Activated CD8-positive, alpha-beta T cell treated with anti-CD3 and anti-CD28 coated beads, Interleukin-2, amount 10 ng/mL, durations not matched to agents 7 days and 5 days (primary cell): ENCODE measurements at places on chromosomes 5 and 9. TPM values are rescaled to one million over a fixed set of nuclear protein-coding genes. Genes with fewer than 3 reads are reported as not detected.

GRCh38 chr9:107635101-107635802 lies 145.7 kb upstream of the KLF4 start:
- H3K27me3 ChIP-seq = peaks cover 32% of the 10 kb centered on the region
- no peaks in the 10 kb centered on the region for H3K36me3 ChIP-seq
- H3K4me3 ChIP-seq = no peak overlapping the region
- DNase-seq = no peak
- peaks cover 4% of the 10 kb centered on the region for H3K4me1 ChIP-seq
- H3K27ac ChIP-seq = no peak overlapping the region

FBP2 gene
- total RNA-seq = not detected

CDKN2A gene
- 39.7 TPM for total RNA-seq

- H3K27me3 ChIP-seq = no peaks in the 10 kb centered on the region
- DNase-seq = no peak
- H3K4me3 ChIP-seq = no peak overlapping the region
- no peaks in the 10 kb centered on the region for H3K36me3 ChIP-seq
These were observed 516.1 kb upstream of the CDH10 start for GRCh38 chr5:25160891-25161290.

DNA sequence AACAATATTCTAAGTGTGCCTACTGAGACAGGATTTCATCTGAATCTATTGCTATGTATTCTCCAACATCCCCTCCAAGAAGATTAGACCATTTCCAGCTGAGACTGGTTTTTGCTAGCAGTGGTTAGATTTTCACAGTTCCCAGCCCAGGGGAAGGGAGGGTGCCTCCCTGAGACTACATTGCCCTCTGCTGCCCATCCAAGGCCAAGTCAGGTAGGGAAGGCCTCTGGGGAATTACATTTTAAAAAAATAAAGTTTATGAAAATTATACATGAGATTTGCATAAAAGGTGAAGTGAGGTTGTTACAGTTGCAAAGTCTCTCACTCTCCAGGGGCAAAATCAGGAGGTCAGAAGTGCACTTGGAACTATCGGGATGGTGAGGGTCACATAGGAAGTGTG lies 28.0 kb upstream of the SYK start:
- DNase-seq = no peak
- no peak overlapping the region for H3K4me3 ChIP-seq
- peaks cover 6% of the 10 kb centered on the region for H3K27me3 ChIP-seq
- H3K4me1 ChIP-seq = no peaks in the 10 kb centered on the region

- no peaks in the 10 kb centered on the region for H3K27me3 ChIP-seq
- H3K4me1 ChIP-seq = peaks cover 3% of the 10 kb centered on the region
- H3K27ac ChIP-seq = no peak overlapping the region
These were observed 121.9 kb upstream of the RFX3 start for GRCh38 chr9:3647652-3648051.

GRCh38 chr9:9615086-9615485 lies 997.7 kb downstream of the PTPRD start:
- H3K27me3 ChIP-seq = no peaks in the 10 kb centered on the region
- H3K27ac ChIP-seq = no peak overlapping the region
- no peak overlapping the region for H3K4me3 ChIP-seq
- H3K36me3 ChIP-seq = no peaks in the 10 kb centered on the region

GRCh38 chr9:128634651-128635262 lies 21.9 kb downstream of the DYNC2I2 start:
- no peak overlapping the region for H3K27ac ChIP-seq
- no peaks in the 10 kb centered on the region for H3K27me3 ChIP-seq
- no peak for DNase-seq

FOXD4L6 gene
- not detected for total RNA-seq

- H3K27me3 ChIP-seq = peaks cover 3% of the 10 kb centered on the region
- no peak overlapping the region for H3K27ac ChIP-seq
- H3K36me3 ChIP-seq = peaks cover 5% of the 10 kb centered on the region
These were observed 8.7 kb downstream of the NREP start for GRCh38 chr5:111748304-111748763.

DNA sequence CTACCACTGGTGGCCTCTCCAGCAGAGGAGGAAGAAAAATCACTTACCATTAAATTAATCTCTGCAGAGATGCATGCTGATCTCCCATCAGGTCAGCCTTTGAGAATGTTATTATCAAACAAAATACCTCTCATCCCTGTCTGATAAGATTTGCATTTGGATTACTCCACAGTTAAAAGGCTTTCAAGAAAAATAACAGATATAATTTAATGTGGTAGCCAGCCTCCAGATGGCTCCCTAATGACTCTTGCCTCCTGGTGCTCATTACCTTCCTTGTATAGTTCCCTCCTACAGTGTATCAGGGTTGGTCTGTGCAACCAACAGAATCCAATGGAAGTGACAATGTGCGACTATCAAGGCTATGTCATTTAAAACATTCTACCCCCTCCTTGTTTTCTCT lies 63.6 kb upstream of the TNPO1 start:
- no peaks in the 10 kb centered on the region for H3K4me1 ChIP-seq
- peaks cover 3% of the 10 kb centered on the region for H3K27me3 ChIP-seq
- no peaks in the 10 kb centered on the region for H3K36me3 ChIP-seq
- no peak overlapping the region for H3K4me3 ChIP-seq
- H3K27ac ChIP-seq = no peak overlapping the region
- no peak for DNase-seq

- no peak overlapping the region for H3K4me3 ChIP-seq
- no peak for DNase-seq
- no peaks in the 10 kb centered on the region for H3K4me1 ChIP-seq
- H3K27ac ChIP-seq = no peak overlapping the region
- H3K27me3 ChIP-seq = no peaks in the 10 kb centered on the region
- no peaks in the 10 kb centered on the region for H3K36me3 ChIP-seq
These were observed 266.2 kb downstream of the TRIM32 start for GRCh38 chr9:116953271-116953670.

DNA sequence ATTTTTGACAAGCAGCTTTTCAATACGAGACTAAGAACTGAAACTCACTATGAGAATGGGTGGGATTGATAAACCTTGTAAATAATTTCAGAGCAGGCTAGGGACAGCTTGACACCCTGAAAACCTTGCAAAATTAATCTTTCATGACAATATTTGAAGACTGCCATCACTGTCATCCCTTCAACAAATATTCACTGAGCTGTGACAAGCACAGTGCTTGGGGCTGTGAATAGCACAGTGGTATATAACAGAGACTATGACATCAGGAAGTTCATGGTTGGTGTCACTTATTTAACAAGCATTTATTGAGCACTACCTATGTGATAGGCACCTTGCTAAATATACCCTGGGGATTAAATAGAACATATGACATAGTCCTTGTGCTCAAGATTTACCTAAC lies 741.0 kb upstream of the RIOK2 start:
- H3K4me3 ChIP-seq = no peak overlapping the region
- no peak overlapping the region for H3K27ac ChIP-seq
- DNase-seq = no peak
- no peaks in the 10 kb centered on the region for H3K4me1 ChIP-seq
- H3K27me3 ChIP-seq = no peaks in the 10 kb centered on the region

- H3K27me3 ChIP-seq = no peaks in the 10 kb centered on the region
- no peak overlapping the region for H3K4me3 ChIP-seq
- H3K36me3 ChIP-seq = no peaks in the 10 kb centered on the region
- H3K27ac ChIP-seq = no peak overlapping the region
- no peaks in the 10 kb centered on the region for H3K4me1 ChIP-seq
These were observed 96.3 kb downstream of the CD180 start for GRCh38 chr5:67100301-67100700.

- peaks cover 16% of the 10 kb centered on the region for H3K27me3 ChIP-seq
- H3K4me1 ChIP-seq = peaks cover 24% of the 10 kb centered on the region
- DNase-seq = peak; percentile 87
- peak overlapping the region; percentile 84 for H3K4me3 ChIP-seq
- peaks cover 35% of the 10 kb centered on the region for H3K36me3 ChIP-seq
- peak overlapping the region; percentile 97 for H3K27ac ChIP-seq
These were observed 1.8 kb upstream of the FAM78A start for GRCh38 chr9:131277910-131278701.

PCDHGA4 gene
- total RNA-seq = not detected

DNA sequence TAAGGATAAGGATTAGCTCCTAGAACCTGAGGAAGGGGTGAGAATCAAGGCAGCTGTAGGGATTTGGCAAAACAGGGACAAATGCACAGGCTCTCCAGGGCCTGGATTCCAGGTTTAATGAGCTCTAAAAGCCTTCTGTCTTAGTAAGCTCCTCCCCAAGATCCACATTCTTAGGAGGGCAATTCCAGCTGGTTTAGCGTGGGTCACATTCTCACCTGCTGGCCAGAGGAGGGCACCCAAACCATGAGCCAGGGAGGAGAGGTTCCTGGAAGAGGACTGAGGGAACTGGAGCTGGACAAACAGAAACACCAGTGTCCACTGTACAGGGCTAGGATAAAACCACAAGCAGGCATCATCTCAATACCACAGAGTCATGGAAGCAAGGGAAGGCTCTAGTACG lies 480.0 kb downstream of the CCDC171 start:
- no peak overlapping the region for H3K27ac ChIP-seq
- H3K4me3 ChIP-seq = no peak overlapping the region
- no peak for DNase-seq
- no peaks in the 10 kb centered on the region for H3K36me3 ChIP-seq
- peaks cover 18% of the 10 kb centered on the region for H3K4me1 ChIP-seq

EPB41L4B gene
- total RNA-seq = not detected

DNA sequence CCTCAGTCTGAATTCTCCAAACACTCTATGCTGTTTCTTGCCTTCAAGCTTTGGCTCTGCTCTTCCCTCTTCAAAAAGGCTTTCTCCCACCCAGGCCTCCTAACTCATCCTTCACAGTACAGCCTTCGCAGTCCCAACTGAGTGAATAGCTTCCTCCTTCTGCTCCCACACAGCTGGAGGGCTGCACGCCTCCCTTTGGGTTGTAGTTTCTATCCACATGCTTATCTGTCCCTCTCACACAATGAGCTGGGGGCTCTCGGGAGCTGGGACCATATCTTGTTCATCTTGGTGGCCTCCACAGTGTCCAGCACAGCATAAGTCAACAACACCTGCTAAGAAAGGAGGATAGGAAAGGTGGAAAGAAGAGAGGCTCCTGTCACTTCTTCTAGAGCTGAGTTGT lies 69.5 kb upstream of the XPA start:
- H3K36me3 ChIP-seq = no peaks in the 10 kb centered on the region
- H3K27me3 ChIP-seq = peaks cover 33% of the 10 kb centered on the region
- no peaks in the 10 kb centered on the region for H3K4me1 ChIP-seq
- H3K4me3 ChIP-seq = no peak overlapping the region
- no peak overlapping the region for H3K27ac ChIP-seq

SPATA31C1 gene
- total RNA-seq = not detected

F12 gene
- total RNA-seq = 3.2 TPM

DIRAS2 gene
- total RNA-seq = not detected

GRCh38 chr5:39178171-39178570 lies 41.2 kb downstream of the FYB1 start:
- no peak for DNase-seq
- H3K27me3 ChIP-seq = no peaks in the 10 kb centered on the region
- peak overlapping the region; percentile 64 for H3K4me3 ChIP-seq
- H3K36me3 ChIP-seq = peaks cover 67% of the 10 kb centered on the region
- H3K27ac ChIP-seq = peak overlapping the region; percentile 87

GRCh38 chr9:125470767-125471580 lies 209.3 kb downstream of the GAPVD1 start:
- no peak for DNase-seq
- H3K27ac ChIP-seq = peak overlapping the region; percentile 31
- no peak overlapping the region for H3K4me3 ChIP-seq
- no peaks in the 10 kb centered on the region for H3K4me1 ChIP-seq

DCANP1 gene
- not detected for total RNA-seq

- no peak for DNase-seq
- no peaks in the 10 kb centered on the region for H3K36me3 ChIP-seq
- H3K4me3 ChIP-seq = no peak overlapping the region
- peaks cover 14% of the 10 kb centered on the region for H3K4me1 ChIP-seq
- H3K27ac ChIP-seq = no peak overlapping the region
- H3K27me3 ChIP-seq = no peaks in the 10 kb centered on the region
These were observed 192.5 kb downstream of the MAPKAP1 start for GRCh38 chr9:125514468-125514867.
